AG20443 (cell line): ENCODE measurements at places on chromosomes 4 and X.

- DNase-seq = no peak
Measured at GRCh38 chr4:182552948-182553347, 309.7 kb downstream of the TENM3 start.

DNA sequence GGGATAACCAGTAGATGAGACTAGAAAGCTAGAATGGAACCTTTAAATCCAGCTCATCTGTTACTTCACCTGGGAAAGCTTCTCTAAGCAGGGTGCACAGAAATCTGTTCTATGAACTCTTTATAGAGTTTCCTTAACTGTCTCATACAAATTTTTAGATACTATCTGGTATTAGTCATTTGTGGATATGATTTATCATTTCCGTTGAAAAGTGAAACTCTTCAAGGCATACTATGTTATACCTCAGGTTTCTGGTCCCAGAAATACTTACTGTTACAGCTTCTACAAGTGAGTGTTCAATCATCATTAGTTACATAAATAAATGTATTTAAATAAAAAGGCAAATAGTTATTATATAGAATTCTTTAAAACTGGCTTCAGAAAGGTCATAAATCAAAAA, 298.3 kb upstream of the AGA start:
- DNase-seq = no peak

DNA sequence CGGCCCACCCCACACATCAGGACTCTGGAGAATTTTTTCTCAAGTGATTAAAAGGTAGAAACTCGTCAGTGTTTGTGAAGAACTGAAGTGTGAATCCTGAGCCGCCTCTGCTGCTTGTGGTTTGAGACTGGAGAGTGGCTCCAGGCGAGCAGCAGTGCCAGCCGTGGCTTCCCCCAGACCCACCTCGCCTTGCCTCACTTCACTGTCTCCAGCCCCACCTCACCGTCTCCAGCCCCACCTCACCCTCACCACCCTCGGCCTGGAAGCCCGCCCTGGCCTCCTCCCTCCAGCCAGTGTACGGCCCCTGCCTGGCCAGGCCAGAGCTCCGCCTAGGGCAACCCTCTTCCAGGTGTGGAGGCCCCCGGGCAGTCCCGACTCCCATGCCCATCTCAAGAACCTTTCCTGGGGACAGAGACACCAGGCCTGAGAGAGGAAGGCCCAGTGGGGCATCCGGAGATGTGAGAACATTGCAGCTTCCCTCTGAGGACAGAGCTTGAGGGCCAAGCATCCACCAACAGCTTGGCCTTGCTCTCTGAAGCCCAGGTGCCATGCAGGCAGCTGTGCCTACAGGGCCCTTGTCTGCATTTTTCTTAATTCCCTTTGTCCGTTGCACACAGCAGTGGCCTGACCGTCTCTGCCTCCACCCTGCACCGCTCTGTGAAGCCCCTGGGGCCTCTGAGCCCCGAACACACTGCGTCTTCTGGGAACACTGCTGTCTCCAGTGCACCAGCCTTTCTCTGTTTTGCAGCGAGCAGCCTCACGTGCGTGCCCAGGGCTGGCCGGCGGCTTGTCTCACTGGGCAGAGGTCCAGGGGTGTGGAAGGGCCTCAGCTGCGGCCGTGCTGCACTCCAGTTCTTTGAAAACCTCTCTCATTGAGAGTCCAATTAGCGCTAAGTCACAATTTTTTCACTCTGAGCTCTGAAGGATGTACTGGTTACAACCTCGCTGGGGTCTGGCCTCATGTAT, 13.8 kb downstream of the SH3BP2 start:
- peak; percentile 83 for DNase-seq

DNA sequence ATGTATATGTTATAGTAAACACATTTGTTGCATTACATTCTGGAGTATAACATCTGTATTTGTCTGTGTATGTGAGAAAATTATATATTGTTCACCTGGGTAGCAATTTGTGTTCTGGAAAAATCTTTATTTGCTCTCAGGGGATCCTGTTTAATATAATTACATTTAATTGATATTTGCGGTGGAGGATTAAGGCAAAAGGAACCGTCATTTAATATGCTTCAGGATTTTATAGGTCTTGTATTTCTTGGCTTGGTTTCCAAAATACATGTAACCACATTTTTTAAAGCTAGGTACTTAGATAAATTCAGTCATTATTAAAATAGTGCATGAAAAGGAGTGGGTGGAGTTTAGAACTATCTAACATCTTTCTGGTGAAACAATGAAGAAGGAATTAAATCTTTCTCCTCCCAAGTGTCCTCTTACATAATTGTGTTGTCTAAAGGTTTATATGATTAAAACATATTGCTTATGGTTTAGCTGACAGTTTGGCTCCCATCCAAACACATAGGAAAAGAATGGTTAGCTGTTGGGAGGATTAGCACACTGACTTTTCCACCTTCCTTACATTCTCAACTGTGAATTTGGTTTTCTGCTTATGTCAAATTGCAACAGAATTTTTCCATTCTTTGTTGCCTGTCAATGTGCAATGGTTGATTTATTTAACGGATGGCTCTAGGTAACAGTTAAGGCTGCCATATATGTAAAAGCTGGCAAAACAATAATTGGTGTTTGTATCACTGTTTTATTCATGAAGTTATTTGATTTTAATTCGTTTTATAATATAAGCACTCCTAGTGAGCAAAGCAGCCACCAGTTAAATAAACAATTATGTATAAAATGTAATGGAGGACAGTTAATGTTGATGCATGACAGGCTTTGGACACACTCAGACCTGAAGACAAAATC, 250.8 kb upstream of the SFRP2 start:
- DNase-seq = no peak

GRCh38 chr4:152935631-152936445, at the start of gene FHDC1:
Gene FHDC1, plus strand, starts transcription at chr4:152936323. Its CDS starts 6,735 bp downstream, at chr4:152943058.
- peak; percentile 51 for DNase-seq

DNA sequence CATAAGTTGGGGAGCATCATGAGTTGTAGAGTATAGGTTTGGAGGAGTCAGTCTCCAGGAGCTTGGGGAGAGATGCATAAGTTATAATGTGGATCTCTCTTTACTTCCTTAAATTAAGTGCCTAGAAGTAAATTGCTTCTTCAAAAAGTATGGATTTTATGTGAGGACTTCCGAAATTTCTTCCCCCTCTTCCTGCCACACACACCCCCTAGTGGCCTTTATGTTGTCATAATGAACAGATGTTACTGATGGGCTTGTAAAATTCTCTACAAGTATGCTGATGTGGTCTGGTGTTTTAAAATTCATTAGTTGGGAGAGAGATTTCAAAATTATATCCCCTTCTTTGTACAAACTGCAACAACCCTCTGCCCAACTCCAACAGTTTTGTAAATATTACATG, 2.3 kb upstream of the METTL14 start:
- DNase-seq = peak; percentile 47

- no peak for DNase-seq
Measured at GRCh38 chrX:45449982-45450381, 249.3 kb upstream of the DIPK2B start.

- peak; percentile 47 for DNase-seq
Measured at GRCh38 chr4:122747883-122748282, 15.4 kb downstream of the BBS12 start.

DNA sequence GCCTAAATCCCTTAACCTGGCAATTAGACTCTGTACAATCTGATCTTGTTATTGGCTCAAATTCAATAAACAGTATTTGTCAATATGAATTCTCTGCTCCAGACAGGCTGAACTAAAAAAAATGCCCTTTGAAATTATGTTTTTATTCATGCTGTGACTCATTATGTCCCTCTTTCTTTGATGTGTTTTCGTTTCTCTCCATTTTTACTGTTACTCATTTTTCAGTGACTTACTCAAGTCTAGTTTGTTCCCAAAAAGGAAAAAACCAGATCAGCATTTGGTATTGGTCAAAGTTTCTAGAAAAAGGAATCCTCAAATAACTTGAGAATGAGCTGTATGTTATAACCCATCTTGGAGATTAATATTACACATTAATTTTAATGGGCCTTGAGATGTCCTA, 40.4 kb downstream of the UNC5C start:
- DNase-seq = no peak

GRCh38 chrX:40468033-40468846, 112.5 kb upstream of the ATP6AP2 start:
- DNase-seq = peak; percentile 60

GRCh38 chr4:114028071-114028470, 48.6 kb upstream of the ARSJ start:
- DNase-seq = no peak

DNA sequence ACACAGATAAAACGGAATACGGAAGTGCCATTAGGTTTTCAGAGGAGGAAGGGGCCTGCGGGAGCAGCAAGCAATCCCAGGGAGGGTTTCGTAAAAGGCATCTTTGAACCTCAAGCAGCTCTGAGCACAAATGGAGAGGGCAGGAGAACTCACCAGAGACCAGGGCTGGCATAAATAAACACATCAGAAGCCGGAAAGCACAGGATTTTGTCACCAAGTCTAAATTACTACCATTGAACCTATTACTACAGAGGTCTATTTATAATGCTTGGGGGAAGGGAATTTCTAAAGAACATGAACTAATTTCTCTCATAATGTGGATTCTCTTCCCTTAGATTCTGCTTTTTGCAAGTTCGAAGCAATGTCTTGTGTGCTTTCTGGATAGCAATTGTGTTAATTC, 39.6 kb upstream of the MBTPS2 start:
- DNase-seq = no peak

- peak; percentile 87 for DNase-seq
Measured at GRCh38 chr4:3285558-3286334, 7.1 kb upstream of the RGS12 start.

DNA sequence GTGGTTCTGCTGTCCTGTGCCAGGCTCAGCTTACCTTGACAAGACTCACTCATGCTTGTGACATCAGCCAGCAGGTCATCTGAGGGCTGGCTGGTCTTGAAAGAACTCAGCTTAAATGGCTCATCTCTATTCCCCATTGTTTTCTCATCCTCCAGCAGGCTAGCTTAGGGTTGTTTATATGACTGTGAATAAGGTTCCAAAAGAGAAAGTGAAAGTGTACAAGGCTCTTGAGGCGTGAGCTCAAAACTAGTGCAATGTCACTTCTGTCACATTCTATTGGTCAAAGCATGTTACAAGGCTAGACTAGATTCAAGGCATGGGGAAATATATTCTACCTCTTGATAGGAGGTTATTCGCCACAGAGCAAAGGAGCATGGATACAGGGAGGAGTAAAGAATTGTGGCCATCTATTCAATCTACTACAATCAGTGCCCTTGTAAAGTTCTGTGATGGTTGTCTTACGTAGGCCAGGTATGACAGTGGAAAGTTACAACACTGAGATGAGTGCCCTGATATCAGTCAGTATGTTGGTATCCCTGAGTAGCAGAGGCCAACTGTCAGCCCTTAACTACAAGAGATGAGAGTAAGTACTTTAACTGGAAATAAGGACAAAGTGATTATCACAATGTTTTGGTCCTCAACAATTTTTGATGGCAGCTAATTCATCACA, 19.8 kb upstream of the TMLHE start:
- DNase-seq = peak; percentile 2

GRCh38 chrX:53071064-53071463, 11.1 kb upstream of the TSPYL2 start:
- no peak for DNase-seq

DNA sequence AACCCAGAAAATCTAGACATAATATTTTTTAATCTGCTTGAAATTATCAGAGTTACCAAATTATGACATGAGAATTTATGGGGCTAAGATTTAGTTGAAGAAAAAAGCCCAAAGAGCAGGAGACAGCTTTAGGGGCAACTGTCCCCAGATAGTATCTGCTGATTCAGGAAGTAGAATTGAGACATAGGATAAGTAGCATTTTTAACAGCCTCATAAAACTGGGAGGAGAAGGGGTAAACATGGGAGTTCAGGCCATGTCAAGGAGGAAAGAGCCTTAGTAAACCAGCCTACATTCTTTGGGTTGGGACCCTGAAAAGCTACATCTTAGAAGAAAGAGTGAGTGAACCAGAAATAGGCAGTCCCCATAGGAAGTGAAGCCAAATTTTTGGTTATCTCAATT, 9.7 kb upstream of the RAB28 start:
- no peak for DNase-seq

DNA sequence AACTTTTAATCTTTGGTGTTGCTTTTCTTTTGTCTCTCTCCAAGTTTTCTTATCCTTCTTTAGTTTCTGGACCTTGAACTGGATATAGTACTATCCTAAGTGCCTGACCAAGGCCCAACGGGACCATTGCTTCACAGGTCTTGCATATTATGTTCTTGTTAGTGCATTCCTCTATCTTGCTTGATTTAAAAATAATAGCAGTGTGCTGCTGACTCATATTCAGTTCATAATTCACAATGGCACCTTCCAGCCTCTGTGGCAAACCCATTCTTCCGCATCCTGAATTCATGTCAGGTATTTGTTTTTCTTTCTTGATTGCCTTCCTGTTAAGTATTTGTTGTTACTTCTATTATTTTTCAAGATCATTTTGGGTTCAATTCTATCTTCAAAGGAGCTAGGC, 197.1 kb upstream of the GIMD1 start:
- DNase-seq = no peak
